CD4-positive, alpha-beta T cell treated with Interleukin-4 for 1 hour (primary cell): ENCODE measurements at places on chromosomes 2 and 18.

DNA sequence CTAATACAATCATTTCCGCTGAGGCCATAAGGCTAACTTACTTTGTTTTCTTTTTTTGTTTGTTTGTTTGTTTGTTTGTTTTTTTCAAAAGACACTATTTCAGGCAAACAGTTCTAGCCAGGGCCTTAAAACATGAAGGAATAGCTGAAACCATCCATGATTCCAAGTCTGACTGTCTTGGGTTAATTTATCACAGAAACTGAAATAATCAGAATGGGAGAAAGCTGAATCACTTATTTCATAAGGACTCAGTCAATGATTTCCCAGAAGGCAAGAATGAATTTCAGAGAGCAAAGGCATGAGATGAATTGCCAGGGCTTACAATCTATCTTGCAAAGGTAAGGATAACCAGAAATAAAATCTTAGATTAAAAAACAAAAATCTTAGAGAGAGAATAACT, 1315.1 kb downstream of the SUCLG1 start:
- DNase-seq = no peak

DNA sequence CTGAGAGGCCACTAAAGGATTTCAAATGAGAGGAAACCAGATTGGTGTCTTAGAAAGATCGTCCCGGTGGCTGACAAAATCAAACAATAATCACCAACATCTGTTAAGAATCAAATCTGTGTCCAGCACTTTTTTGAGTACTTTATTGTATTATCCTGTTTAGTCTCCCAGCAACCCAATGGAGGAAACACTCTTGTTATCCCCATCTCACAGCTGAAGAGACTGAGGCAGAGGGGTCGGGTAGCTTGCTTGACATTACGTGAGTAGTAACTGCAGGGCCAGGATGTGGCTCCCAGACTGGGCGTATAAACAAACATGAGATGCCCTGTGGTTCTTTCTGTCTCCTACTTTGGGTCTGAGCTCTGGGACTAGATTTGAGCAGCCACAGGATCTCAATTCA, 76.0 kb downstream of the KLHL29 start:
- no peak for DNase-seq

DNA sequence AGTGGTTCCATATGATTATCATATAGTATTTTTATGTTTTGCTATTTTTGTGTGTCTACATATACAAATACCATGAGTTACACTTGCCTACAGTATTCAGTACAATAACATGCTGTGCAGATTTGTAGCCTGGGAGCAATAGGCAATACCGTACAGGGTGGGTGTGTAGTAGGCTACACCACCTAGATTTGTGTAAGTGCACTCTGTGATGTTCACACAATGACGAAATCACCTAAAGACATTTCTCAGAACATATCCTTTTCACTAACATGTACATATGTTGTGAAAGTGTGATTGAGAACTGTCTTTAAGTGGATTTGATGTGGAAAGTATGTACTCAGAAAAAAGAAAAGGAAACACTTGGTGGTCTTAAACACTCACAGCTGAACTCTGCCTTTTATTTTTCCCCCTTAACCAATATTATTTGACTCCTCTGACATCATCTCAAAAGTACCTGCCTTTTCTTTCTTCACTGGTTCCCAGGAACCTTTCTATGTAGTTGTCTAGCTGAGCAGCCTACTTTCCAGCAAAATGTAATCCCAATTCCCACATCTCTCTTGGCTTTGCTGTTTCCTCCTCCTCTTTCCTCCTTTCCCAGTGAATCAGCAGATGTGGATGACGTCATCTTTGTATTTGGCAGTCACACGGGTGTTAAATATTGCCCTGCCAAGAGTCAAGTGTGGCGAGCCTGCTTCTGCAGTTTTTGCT, 47.7 kb downstream of the OSBPL6 start:
- no peak for DNase-seq

- DNase-seq = no peak
These were observed 77.0 kb upstream of the CNGA3 start for GRCh38 chr2:98269274-98269673.

GRCh38 chr2:97761192-97761591, 47.8 kb downstream of the ZAP70 start:
- peak; percentile 35 for DNase-seq

DNA sequence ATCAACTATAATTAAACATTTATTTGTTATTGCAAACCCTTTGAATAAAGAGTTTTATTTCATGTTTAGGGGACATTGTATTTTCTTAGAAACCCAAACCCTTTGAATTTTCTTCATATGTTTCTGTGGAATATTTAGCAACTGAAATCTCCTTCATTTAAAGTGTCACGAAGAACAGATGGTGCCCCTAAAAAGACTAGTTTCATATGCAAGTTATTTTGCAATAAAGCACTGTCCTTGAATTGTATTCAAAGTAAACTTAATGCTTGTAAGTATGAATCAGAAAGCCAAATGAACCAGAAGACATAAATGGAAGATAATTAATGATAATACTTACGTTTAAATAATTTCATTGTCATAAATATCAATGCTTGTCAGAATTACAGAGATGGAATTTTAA, 151.9 kb upstream of the CWC22 start:
- no peak for DNase-seq

DNA sequence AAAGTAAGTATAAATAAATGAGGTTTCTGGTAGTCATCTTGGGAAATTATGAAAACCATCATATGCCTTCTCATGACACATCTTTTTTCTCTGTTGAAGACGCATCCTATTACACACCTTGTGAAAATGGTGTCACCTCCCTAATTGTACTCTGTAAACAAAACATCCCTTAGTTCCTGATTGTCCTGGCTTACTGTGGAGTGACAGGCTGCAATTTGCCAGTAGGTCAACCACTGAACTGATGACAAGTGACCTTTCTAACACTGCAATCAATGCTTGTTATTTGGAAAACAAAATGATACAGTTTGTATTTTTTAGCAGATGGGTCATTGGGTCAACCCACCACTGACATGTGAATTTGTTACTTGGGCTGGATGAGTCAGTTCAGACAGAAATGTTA, 219.5 kb downstream of the PTPRM start:
- no peak for DNase-seq

DNA sequence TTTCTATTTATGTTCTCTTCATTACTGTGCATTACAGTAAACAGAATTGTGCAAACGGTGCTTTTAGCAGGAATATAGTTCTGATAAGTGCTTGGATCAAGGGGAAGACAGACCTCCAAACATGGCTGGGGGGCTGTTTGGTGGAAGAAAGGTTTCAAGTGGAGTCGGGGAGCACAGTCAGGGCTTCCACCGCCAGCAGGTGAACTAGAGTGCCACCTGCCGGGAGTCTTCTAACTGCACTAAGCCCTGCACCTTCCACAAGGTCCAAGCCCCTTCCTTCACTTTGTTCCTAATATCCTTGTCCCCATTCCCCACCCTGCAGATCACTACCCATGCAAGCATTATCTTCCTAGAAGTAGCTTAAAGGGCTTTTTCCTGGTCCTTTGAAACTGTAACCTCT, 11.1 kb downstream of the ONECUT2 start:
- no peak for DNase-seq

DNA sequence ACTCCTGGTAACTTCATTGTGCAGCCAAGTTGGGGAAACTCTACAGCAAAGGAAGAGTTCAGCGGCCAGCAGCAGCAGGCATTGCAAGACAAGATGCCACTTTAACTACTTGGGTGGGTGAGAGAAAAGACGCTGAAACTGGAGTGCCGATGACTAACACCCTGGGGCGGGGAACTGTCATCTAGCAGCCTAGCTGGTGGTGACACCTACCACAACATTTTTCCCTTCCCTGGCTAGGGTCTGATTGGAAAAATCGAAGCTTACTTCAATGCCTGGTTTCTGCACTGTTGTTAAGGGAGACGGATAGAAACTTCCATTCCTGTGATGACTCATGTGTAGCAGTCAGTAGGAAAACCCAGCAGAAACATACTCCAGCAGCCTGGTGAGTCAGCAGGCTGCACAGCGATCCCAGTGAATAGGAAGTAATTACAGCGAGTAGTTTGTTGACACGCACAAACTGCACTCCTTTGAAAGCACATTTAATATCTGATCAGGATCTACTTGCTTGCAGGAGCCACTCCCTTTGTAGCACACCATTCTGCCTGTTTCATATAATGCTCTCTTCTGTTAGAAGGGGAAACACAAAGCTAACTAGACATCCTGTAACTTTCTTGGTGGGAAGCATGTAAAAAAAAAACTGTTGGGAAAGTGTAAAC, 62.1 kb upstream of the MAPRE2 start:
- DNase-seq = peak; percentile 71

DNA sequence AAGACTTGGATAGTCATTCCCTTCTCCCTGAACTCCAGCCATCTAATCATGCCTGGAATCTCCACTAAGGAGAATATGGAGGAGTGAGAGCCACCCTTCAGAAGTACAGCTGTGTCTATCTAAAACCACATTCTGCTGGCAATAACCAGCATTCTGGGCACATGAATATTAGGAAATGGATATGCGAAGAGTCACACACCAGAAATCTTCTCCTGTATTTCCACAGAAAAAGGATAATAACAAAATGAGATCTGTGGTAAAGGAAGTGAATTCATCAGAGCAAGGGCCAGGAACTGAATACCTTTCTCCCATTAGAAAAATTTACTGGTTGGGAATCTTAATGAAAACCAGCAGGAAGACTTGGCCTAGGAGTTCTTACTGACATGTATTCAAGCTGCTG, 218.8 kb downstream of the SCG2 start:
- DNase-seq = no peak

- no peak for DNase-seq
These were observed 825.8 kb downstream of the SOCS6 start for GRCh38 chr18:71114550-71115210.

GRCh38 chr18:8121942-8122480, 487.2 kb upstream of the RAB12 start:
- DNase-seq = no peak

GRCh38 chr18:13270279-13270855, 51.8 kb downstream of the LDLRAD4 start:
- DNase-seq = no peak

DNA sequence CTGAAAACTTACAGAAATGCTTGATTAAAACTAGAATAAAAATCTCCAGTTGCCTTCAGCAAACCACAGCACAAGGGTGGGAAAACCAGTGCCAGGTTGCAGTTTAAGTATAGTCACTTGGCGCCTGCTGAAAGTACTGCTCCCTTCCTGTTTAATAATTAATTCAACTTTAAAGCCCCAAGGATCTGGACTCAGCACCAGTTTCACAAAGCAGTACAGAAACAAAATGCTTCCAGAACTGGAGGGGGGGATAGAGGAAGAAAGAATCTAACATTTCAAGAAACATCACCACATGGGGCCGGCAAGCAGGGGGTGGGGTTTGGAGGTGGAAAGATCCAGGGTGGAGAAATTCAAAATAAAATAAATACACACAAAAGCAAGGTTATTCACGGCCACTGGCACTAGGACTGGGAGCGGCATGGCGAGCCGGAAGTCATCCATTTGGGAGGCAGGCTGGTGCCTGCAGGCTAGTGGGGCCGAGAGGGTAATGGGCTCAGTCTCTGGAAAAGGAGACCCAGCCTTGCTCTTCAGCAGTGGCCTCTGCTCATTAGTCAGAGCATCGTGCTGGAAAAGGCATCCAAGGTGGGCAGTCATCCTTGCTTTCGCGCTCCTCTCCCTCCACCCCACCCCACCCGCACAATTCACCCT, 85.8 kb downstream of the POU3F3 start:
- DNase-seq = no peak

DNA sequence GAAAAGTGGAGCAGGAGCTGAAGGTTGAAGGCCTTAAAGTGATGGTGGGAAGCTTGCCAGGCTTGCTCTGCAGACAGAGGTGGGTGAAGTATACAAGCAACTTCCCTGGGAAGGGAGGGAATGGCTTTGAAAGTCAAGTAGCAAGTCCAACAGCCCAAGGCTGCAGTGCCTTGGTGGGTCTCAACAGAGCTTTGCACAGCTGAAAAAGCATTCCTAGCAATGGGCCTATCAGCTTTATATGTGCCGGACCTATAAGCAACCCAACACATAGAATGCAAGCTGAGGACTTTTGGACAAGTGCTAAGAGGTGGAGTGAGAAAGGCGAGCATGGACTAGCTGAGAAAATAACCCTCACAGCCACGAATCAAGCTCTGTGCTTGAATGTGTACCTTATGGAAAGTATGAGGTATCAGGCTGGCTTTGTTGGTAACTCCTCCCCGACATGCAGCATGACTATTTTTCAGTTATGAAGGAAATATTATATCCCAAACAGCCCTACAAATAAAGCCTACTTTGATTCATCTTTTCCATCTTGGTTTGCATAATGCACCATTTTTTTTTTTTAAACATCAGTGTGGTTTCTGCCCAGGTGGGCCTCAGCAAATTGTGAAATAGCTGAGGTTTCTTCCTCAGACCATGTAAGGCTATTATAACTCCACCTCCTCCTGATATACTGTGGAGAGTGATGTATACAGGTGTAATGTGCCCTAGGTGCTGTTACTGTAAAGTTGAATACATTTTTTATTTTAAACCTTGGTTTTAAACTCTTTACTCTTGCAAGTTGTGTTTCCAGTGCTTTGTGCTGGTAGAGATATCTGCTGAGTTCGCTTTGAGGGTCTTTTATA, 241.4 kb upstream of the CXCR4 start:
- DNase-seq = no peak
